ENCODE measurements at places on chromosomes 2 and 18.

DNA sequence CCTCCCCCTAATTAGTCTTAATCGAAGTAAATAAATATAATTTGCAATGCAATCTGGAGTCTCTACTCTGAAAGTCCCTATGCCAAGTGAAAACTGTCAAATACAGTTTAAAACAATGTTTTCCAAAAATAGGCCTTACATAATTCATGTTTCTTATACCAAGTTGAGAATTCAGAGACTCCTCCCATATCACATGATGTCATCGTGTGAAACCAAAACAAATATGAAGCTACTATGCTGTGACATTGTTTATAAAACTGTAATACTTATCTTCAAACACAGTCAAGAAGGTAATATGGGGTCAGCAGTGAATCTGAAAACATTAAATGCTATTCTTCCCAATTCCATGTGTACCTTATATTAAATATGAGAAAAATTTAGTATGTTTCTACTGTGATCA, 940.2 kb upstream of the FANCL start:
- no peak for DNase-seq

DNA sequence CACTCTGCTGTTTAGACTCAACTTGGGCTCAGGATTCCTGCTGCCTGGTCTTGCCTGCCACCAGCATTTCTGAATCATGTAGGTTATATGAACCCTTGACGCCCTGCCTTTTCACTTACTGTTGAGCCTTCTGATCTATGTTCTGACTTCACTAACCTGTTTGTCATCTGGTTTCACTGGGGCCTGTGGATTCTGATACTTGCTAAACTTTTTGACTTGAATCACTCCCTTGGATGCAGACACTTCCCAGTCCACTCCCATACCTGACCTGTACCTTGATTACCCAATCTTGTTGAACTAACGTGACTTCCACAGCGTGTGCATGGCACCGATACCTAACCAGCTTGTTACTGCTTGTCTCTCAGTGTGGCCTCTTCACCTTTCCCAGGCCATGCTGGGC, 35.6 kb upstream of the SPAG16 start:
- DNase-seq: no peak

DNA sequence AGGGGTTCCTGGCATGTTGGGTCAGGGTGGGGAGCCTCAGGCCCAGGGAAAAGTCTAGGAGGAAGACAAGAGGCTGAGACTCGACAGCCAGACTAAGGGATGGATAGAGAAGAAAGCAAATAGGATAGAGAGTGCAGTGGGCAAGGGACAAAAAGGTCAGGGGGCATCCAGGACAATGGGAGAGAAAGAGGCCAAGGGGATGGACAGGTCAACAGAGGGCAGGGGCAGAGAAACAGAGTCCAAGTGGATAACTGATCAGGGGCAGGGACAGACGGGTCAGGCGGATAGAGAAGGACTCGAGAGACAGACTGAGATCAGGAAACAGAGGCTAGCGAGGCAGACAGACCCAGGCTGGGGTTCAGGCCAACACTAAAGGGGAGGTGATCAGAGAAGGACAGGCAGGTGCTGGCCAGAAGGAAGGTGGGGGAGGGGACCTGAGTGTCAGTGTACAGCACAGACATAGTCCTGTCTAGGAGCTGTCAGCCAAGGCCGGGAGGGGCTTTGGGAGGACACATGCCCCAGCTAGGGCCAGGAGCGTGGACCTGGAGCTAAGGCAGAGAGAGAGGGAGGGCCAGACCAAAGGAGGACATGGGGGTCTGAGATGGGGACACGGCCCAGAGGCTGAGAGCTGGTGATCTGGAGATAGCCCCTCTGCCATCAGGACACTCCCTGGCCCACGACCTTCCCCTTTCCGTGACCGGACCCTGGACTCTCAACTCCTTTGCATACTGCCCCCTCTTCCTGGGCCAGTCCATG, 12.2 kb downstream of the ASIC4 start:
- DNase-seq: no peak

- DNase-seq: no peak
Measured at GRCh38 chr18:40911582-40912254, 1043.3 kb upstream of the PIK3C3 start.

GRCh38 chr18:36513556-36513955, 216.0 kb downstream of the FHOD3 start:
- DNase-seq: no peak

DNA sequence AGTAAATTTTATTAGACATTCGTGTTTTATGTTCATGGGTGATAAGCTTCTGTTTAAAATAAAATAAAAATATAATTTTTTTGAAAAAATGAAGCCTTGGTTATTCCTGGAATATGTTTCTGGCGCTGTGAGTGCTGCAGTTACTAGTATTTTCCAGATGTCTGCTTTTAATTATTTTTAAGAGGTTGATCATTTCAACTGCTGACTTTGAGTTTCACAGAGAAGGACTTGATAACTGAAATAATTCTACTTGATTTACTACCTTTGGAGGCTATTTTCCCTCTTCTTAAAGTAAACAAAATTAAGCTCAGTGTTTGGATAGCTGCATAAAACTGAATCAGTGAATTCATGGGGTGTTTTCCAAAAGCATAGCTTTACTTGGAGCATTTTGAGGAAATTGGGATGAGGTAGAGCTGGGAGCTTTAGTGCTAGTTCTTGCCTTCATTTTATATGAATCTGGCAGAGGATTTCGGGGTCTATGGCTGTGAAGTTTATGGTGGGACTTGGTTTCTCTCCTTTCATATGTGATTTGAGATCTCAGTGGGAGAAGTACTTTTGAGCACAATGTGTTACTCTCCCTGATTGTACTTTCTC, 666.5 kb downstream of the DCDC2C start:
- no peak for DNase-seq

DNA sequence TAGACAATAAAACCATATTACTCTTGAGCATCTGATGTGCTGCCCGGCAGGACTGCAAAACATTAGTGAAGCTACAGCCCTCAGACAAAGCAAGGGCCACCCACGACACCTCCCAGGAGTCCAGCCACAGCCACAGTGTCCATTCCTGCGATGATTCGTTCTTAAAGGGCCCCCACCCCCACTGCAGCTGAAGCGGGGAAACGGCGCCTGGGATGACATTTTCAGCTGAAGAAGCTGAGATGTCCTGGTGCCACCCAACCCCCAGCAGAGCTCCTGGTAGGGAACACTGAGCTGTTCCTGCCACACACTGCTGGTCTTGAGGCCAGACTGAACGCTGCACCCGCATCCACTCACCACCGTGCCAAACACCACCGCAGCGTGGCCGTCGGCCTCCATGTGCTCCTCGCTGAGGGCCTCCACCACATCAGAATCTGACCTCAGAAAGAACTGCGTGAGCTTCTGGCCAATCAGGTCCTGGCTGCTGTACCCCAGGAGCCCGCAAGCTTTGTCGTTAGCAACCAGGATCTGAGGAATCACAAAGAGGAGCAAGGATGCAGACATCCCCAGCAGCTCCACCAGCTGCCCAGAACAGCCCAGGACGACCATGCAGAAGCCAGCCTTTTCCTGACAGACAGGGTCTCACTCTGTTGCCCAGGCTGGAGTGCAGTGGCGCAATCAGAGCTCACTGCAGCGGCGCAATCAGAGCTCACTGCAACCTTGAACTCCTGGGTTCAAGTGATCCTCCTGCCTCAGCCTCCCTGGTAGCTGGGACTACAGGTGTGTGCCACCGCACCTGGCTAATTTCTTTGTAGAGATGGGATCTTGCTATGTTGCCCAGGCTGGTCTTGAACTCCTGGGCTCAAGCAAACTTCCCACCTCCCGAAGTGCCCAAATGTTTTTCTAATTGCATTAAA, 9.5 kb downstream of the PASK start:
- no peak for DNase-seq

DNA sequence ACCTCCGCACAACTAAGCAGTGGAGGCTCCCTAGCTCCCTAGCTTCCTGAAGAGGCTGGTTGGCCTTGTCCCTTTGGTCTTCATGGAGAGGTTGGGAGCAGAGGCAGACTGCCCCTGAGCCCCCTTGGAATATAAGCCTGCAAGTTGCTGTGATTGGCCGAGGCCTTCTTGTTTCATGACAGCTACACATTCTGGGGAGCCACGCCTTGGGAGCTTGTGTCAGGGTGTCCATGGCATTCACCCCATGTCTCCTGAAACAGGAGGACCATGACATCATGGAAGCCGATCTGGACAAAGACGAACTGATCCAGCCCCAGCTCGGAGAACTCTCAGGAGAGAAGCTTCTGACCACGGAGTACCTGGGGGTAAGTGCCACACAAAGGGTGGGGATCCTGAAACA, 64.0 kb upstream of the B3GNT7 start:
- no peak for DNase-seq

DNA sequence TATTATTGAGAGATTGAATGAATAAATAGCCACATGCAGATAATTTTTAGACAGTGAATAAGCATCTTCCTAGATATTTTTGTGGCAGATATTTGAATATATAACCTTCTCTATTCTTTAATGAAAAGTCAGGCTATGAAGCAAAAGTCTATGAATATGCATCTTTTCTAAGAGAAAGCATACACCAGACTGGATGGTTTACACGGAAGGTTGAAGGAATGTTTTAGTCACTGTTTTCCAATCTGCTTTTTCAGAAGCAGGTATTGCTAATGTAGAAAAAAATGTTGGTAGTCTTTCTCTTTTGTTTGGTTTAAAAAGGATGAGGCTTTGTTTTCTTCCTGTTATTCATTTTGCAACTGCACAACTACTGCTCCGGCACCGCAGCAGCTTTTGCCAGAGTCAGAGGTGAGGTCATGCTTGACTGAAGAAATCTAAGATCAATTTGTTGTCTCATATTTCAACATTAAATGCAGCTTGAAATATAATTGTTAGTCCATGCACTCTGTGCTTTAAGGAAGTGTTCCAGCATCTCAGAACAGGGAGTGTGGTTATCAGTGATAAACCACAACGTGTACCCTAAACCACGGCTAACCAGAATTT, 1540.8 kb upstream of the PIK3C3 start:
- DNase-seq: no peak

- DNase-seq: no peak
Measured at GRCh38 chr2:119221609-119222008, 2.0 kb upstream of the STEAP3 start.

DNA sequence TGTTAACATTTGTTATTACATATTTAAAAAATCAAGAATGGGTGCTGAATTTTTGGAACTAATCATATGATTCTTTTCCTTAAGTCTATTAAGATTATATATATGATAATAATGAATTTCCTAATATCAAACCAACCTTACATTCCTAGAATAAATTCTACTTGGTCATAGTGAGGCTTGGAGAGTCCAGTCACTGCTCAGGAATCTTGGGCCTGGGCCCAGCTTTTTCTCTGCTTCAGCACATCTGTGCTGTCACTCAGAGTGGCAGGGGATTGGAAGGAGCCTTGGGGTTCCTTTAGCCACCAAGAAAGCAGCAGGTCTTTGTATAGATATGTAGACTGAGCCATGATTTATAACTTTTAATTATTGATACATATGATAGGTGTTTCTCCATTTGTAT, 19.9 kb upstream of the ZAP70 start:
- no peak for DNase-seq

DNA sequence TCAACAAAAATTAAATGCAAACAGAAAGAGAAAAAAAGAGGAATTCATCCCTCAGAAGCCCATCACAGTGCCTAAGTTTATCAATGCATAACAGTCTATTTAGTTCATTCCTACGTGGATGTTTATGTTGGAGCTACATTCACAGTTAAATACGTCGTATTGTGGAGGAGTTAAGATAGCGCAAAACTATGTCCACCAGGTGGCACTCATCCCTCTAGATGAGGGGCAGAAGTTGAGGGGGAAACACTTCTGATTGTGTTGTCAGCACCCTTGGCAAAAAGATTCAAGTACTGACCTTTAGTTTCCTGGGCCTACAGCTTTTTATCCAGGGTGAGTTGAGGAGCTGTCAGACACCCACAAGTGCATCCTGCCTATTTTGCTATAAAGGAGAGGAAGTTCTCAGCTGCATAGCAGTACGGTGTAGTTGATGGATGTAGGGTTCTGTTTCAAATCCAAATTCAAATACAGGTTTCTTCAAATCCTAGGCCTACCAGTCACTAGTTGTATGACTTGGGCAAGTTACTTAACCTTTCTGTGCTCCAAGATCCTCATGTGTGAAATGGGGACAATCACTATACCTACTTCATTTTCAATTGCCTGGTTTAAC, 26.8 kb upstream of the MYO1B start:
- peak; percentile 26 for DNase-seq

- no peak for DNase-seq
Measured at GRCh38 chr2:23566241-23567142, 181.5 kb downstream of the KLHL29 start.

DNA sequence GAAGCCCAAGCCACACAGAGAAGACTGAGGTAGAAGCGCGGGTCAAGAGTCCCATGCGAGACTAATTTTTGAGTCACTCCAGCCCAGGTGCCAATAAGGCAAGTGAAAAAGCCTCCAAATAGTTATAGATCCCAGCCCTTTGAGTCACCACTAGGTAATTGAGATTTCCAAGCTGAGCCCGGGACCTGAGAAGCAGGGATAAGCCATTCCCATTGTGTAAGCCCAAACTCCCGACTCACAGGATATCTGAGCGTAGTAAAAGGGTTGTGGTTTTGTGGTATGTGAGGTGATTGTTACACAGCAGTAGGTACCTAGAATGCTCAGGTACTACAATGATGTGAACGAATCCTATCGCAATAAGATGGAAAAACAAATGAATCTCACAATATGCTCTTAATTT, 560.7 kb downstream of the DSC3 start:
- DNase-seq: no peak

DNA sequence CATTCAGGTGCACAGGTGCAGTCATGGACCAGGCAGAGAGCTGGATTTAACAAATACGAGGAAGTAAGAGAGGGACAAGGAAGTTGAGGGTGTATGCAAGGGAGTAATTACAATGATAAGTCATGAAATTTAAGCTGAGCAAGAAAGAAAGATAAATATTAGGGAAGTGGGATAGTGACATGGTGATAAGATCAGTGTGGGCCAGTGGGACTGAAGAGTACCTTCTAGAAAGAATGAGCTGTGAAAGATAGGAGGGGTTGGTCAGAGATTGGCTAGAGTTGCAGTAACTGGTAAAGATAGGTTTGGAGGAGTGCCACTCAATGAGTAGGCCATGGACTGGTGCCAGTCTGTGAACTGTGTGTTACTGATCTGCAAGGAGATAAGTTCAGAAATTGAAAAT, 200.8 kb upstream of the SIX3 start:
- no peak for DNase-seq

DNA sequence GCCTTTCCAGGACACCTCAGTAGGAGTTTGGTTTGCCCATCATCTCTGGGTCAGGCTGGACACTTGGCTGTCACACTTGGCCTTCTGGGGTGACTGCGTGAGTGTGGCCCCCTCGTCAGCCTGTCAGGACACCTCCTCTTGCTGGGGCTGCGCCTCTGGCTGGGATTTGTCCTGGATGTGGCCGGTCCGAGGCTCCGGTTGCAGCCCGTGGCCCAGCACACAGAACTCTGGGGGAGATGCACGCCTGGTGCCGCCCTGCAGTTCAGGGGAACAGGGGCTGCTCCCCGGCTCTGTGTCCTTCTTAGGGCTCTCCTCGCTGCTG, 9.6 kb downstream of the PCARE start:
- DNase-seq: no peak

- DNase-seq: no peak
Measured at GRCh38 chr18:48784656-48785055, 166.1 kb downstream of the SMAD7 start.

- no peak for DNase-seq
Measured at GRCh38 chr2:206289391-206289790, 14.9 kb downstream of the ZDBF2 start.
